ENCODE measurements at places on chromosomes 12 and 14.

- DNase-seq = no peak
Measured at GRCh38 chr14:94102768-94103482, 7.6 kb upstream of the IFI27 start.

- DNase-seq = no peak
Measured at GRCh38 chr12:111581434-111582132, 17.5 kb downstream of the ATXN2 start.

DNA sequence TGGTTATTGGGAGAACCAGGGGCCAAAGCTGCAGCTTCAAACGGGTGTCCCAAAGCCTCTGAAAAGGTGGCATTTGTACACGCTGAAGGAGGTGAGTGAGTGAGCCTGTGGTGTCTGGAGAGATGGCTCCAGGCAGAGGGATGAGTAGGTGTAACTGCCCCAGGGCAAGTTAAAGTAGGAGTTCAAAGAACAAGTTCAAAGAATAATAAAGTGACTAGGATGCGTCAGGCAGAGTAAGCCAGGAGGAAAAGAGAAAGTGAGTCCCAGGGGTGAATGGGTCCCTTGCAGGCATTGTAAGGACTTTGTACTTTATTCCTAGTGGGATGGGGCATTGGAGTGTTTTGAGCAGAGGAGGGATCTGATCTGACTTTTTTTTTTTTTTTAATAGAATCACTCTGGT is 201.4 kb upstream of the PWP1 start:
- DNase-seq = no peak

DNA sequence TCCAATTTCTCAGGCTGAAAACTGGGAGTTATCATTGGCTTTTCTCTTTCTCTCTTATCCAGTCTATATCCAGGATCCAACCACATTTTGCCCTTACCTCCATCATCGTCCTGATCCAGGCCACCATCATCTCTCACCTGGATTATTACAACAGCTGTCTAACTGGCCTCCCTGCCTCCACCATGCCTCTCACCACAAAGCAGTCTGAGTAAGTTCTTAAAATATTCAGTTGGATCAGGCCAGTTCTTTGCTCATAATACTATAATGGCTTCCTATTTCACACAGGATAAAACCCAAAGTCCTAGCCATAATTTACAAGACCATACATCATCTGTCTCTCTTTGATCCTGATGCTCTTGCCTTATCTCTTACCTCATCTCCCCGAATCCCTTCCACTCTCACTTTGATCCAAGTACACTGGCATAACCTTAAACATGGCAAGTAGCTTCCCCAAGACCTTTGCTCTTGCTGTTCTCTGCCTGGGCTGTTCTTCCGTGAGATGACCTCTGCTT is 133.4 kb upstream of the RAP1B start:
- DNase-seq = no peak

DNA sequence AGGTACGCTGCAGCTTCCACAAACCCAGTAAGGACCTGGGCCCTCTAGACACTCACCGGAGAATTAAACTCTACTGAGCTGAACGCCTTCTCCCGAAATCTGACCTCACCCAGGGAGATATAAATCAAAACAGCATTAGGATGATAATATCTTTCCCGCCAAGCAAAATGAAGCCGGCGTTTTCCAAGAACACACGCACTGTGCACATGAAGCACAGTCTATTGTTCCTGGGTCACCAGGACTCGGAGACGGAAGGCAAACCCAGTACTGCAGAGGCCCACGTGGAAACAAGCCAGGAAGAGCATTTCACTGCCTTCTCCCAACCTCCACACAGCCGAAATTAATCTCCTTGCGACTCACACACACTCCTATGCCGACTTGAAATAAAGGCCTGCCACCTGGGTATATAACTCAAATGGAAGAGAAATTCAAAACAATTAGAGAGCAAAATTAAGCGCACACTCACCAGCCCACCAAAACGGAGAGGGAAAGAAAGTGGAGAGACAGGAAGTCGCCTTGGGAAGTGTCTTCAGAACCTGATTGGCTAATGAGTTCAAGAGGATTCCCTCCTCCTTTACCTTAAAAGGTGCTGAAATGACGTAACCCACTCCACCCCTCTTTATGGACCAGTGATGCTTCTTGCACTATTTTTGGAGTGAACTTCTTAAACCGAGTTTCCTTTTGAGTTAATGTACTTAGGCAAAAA is at the start of gene CCNB1IP1:
TSS of gene CCNB1IP1 (minus strand) at position 492 of the 706 bp plus-strand sequence. CDS start 16,756 bp downstream, outside the sequence.
- DNase-seq = no peak

DNA sequence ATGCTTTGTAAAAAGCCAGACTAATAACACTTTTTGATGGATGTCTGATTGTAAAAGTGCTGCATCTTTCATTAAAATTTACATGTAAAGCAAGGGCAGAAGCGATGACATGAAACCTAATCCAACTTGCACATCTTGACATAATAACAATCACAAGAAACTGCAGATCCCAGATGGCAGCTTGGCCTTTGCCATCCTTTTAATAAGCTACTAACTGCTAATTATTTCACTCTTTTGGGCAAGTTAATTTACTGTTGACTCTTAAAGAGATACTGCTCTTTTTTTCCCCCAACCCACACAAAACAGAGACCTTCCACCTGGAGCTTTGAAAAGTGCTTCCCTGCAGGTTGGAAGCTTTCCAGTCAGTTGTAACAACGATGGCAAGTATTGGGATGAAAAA is 137.5 kb downstream of the NRXN3 start:
- DNase-seq = no peak

DNA sequence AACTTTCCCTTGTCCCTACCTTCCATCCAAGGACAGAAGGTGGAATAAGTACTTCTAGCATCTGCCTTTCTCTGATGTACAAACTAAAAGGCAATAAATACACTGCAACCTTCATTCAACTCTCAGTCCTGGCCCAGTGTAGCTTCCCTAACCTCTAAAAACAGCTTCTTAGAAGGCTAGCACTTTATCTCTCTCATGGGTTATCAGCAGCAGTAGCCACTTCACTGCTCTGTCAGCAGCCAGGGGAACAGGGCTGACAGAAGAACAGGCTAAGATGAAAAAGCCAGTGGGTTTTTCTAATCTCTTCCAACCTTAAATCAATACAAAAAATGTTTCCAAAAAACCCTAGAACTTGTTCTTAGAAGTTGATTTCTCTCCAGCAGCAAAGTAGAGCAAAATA is 13.2 kb downstream of the BAZ2A start:
- DNase-seq = no peak

- no peak for DNase-seq
Measured at GRCh38 chr14:24310646-24311604, at the start of gene LTB4R. Gene LTB4R (plus strand): TSS chr14:24311502. CDS start chr14:24315652, 4,150 bp downstream.

DNA sequence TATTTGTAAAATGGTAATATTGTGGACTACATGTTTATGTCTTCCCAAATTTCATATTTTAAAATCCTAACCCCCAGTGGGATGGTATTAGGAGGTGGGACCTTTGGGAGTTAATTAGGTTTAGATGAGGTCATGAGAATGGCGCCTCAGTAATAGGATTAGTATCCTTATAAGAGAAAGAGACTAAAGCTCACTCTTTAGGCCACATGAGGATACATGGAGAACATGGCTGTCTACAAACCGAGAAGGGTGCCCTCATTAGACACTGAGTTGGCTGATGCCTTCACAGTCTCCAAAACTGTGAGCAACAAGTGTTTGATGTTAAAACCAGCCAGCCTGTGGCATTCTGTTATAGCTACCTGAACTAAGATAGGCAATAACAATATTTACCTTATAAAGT is 58.3 kb upstream of the OTOGL start:
- DNase-seq = no peak

DNA sequence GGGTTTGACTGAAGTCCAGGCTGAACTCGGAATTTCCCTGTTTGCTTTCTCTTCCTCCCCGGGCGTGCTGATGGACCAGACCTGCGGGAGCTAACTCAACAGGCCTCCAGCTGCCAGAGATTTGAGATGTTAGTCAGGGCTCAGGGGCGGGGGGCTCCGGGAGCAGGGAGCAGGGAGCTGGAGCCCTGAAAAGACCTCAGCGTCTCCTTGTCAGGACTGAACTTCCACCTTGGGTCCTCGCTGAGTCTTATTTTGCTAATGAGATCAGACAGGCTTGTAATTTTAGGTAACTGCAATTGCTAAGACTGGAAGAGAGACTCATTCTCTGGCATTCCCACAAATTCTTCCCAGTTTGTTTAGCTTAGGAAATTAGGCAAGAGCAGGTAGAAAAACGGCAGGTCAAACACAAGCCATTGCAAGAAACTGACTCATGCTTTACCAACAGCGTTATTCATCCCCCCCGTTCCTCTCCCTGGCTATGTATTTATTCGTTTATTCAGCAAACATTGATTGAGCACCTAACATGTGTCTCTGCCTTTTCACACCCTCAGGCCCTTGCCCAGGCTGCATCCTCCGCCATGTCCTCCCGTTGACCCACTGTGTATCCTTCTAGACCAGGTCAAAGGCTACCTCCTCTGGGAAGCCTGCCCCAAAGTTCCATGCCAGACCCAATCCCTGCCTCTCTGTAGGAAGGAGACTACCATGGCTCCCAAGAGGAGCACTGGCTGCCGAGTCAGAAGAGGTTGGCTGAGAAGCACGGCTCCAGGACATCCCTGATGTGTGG is 80.4 kb upstream of the DIO3 start:
- DNase-seq = no peak

DNA sequence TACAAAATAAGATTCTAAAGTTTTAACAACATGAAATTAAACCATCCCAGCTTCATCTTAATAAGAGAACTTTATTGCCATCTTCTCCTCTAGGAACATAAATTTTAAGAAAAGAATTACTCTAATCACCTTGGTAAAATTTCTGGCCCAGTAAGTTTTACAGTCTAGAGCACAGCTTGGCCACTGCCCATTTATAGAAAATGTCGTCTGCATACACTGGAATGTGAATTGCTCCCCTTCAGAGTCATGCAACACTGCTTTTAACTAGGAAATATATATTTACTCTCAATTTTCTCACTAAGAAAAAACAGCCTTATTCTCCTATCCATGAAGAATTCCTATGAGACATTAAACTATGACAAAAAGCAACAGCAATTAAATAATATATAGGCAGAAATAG is 48.2 kb downstream of the KCNC2 start:
- DNase-seq = no peak

- no peak for DNase-seq
Measured at GRCh38 chr12:21696625-21697024, 39.0 kb upstream of the LDHB start.

Measured in stimulated activated CD8-positive, alpha-beta memory T cell treated with anti-CD3 and anti-CD28 coated beads, Interleukin-4, amount 100 ng/mL, for 4 hours (primary cell).